GOT3 (cell line): ENCODE measurements at places on chromosomes 6 and 20.

GRCh38 chr20:62138912-62139311 lies 4.3 kb downstream of the PSMA7 start:
- no peak for DNase-seq

- DNase-seq: no peak
These were observed 683.4 kb downstream of the RNF144B start for GRCh38 chr6:19070520-19070919.

DNA sequence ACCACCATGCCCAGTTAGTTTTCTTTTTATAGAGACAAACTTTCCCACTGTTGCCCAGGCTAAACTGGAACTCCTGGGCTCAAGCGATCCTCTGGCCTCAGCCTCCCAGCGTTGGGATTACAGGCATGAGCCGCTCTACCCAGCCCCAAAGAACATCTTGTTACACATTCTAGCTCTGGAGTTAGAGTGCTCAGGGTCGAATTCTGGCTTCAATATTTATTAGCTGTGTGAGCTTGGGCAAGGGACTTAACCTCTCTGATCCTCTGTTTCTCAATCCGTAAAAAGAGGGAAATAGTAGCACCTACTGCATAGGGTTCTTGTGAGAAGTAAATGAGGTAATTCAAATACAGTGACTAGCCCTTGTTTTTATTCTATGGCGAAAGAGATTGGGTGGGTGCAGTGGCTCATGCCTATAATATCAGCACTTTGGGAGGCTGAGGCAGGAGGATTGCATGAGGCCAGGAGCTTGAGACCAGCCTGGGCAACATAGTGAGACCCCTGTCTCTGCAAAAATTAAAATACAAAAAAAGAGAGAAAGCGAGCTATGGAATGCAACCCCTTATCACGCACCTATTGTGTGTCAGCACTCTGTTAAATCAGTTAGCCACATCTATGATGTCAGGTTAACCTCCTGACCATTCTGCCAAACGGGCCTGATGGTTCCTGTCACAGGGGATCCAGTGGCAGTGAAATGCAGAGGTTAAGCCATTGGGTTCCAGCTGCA lies 19.7 kb downstream of the BCAS4 start:
- no peak for DNase-seq

DNA sequence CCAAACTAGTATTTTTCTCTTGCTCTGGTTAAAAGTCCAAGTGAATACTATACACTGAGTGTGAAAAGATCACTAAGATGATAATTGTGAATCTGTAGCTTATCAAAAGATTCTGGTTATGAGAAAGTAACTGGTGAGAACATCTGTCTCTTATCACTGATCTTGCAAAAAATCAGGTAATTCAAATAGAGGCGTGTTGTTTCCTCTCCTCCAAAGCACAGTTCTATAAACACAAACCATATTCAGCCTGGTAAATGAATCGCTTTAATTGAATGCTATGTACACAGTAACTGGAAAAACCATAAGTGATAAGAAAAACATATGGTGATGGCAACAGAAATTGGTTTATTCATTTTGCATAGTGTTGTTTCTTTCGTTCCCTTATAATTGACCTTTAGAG lies 161.0 kb downstream of the RALGAPA2 start:
- DNase-seq: no peak

- DNase-seq: no peak
These were observed 127.9 kb downstream of the DTNBP1 start for GRCh38 chr6:15534974-15535373.
